GOT3 (cell line): ENCODE measurements at places on chromosomes 5 and 9.

- DNase-seq: no peak
Observed at GRCh38 chr5:50301756-50302155, 139.3 kb downstream of the EMB start.

- DNase-seq: no peak
Observed at GRCh38 chr5:30627945-30628344, 565.5 kb upstream of the CDH6 start.

- DNase-seq: no peak
Observed at GRCh38 chr9:125659954-125660353, 47.1 kb downstream of the MAPKAP1 start.

DNA sequence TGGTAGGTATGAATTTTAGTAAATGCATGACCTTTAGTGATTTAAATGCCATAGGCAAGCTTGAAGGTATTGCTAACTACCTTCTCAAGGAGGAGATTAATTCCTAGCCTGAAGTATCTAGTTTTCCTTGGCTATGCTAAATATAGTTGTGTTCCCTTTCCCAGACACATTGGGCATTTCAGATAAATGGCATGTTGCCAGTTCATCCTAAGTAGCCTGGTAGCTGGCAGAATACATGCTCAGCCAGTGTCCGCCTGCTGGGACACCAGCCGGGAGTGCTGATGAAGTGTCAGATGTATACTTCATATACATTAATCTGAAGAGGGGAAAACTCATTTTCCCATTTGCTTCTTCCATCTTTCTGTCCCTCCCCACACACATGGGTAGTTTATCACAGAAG lies 196.9 kb downstream of the MAST4 start:
- no peak for DNase-seq

DNA sequence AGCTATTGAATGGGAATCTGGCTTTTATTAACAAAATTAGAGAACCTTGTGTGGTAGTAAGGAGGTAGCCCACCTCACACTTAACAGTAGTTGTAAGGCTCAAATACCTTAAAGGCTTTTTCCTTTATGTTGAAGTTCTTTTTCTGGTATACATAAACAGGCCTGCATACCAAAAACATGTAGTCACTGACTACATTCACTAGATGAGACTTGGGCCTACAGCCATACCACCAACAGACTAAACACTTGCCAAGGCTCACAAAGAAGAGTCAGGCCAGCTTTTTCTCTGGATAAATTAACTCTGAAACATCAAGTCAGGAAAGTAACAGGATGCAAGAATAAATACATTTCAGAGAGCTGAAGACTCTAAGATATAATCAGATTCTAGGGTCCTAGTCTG lies 78.6 kb upstream of the MPDZ start:
- DNase-seq: no peak

GRCh38 chr5:66871651-66872050 lies 275.5 kb downstream of the MAST4 start:
- no peak for DNase-seq
